ENCODE measurements at places on chromosomes 4 and X.
A peak's percentile ranks its signal among the peaks of the same experiment; 100 is the strongest.

DNA sequence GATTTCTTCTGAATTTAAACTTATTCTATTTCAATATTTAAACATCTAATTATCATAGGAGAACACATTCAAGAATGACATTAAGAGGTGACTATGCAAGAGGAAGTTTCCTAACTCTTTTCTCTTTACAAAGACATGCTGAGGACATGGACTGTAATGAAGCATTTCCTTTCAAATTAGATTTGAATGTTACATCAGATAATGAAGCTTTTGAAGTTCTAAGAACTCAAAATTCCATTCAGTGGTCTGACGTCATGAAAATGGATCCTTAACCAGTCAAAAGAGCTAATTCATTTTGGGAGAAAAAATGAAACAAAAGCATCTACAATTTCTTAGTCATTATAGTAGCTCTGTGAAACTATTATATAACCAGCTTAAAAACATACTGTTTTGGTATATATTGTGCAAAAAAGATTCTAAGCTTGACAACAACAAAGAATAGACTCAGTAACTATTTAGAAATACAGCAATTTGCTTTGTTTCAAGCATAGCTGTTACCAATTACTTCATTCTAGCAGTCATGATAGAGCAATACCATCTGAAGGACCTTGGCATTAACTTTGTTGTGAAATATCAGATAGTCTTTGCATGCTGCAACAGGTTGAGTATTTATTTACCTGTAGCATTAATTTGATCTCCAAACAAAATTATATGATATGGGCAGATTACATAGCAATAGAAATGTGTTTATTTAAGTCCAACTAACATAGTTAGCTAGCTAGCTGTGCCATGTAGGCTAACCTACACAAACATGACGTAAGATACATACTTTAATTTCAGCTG, 13.7 kb upstream of the DTHD1 start:
- DNase-seq, result no peak

DNA sequence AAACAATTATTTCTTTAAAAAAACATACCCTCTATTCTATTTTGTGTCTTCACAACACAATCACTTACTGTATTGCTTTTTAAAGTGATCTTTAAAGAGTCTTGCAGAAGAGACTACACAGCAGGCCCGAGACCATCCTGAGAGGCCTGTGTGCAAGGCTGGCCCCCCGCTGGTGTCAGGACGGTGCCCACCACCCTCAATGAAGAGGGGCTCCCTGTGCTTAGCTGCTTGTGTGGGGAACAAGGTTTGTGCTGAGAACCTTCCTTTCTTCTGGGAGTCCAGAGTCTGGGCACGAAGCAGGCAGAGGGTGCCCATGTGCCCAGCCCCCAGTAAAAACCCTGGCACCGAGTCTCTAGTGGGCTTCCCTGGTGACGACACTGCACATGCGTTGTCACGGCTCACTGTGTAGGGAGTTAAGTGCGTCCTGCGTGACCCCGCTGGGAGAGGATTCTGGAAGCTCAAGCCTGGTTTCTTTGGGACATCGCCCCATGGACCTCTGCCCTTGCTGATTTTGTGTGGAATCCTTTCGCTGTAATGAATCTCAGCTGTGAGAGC, 22.0 kb downstream of the RGS12 start:
- no peak for DNase-seq

DNA sequence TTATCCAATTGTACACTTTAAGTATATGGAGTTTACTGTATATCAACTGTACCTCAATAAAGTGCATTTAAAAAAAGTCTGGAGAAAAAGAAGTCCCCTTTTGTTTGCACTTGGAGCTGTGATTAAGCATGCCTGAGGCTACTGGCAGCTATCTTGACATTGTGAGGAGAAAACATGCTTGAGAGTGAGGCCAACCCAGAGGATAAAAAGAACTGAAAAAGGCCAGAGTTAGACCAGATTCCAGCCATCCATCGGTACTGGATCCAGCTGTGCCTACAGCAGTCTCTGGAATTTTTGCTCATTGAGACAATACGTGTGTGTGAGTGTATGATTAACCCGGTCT, 57.4 kb downstream of the LGI2 start:
- no peak for DNase-seq

DNA sequence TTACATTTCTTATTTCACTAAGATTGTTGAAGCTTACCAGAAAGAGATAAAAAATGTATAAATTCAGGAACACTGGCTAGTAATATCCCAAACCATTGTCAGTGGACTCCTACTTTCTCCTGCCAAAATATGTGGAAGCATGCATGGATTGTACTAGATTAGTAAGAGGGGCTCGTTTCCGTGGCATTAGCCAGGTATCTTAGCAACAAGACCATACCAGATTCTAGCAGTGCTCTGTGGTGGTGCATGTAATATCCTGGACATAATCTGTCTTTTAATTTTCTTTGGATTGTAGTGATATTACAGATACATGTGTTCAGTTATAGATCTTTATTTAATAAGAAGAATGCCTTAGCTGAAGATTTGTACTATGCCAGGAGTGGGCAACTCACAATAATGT, 371.9 kb upstream of the PITX2 start:
- DNase-seq, result no peak

- DNase-seq, result no peak
Observed at GRCh38 chrX:747176-747575, 116.6 kb downstream of the SHOX start.

GRCh38 chrX:79133904-79134303, 10.6 kb upstream of the GPR174 start:
- no peak for DNase-seq

GRCh38 chrX:153582896-153583295, 16.0 kb downstream of the CCNQ start:
- peak; percentile 35 for DNase-seq

GRCh38 chr4:70721747-70722146, at the start of gene RUFY3:
Gene RUFY3, plus strand, starts transcription at chr4:70721964. Its CDS starts 610 bp downstream, at chr4:70722574.
- DNase-seq, result no peak

- DNase-seq, result no peak
Observed at GRCh38 chr4:47490550-47490949, 5.5 kb downstream of the ATP10D start.

Measured in activated CD4-positive, alpha-beta T cell treated with anti-CD3 and anti-CD28 coated beads for 1 hour (primary cell).